ENCODE measurements at places on chromosomes 16 and 17.
A peak's percentile ranks its signal among the peaks of the same experiment; 100 is the strongest.

DNA sequence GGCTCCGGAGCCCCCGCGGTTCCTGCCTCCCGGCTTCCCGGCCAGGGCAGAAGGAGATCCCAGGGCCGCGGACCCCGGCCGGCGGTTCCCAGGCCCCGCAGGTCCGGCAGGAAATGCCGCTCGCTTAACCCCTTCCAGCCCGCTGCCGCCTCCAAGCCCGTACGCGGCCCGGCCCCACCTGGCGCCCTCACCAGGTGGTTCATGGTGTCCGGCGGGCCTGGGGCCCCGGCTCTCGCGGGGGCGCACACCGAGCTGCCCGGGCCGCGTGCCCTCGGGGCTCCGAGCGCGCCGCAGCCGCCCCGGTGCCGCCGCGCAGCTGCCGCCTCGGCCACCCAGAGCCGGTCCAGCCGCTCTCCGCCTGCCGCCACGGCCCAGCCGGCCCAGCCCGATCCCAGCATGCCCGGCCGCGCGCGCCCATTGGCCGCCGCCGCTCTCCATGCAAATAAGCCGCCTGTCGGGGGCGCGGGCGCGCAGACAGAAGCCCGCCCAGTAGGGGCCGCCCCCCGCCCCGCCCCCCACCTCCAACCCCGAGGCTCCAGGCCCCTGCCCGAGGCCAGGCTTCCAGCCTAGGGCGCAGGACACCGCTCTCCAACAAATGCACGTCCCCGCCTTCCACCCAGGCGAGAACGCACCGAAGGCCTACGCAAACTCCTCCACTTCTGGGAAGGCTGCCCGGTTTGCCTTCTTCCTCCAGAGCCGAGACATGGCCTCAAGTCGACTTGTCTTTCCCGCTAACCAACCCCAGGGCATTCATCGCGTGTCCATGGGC, at the start of gene BCAR1:
Gene BCAR1 (minus strand): TSS at position 345 of the 769 bp plus-strand sequence. CDS start 142 bp downstream, at position 203.
- DNase-seq = peak; percentile 92

DNA sequence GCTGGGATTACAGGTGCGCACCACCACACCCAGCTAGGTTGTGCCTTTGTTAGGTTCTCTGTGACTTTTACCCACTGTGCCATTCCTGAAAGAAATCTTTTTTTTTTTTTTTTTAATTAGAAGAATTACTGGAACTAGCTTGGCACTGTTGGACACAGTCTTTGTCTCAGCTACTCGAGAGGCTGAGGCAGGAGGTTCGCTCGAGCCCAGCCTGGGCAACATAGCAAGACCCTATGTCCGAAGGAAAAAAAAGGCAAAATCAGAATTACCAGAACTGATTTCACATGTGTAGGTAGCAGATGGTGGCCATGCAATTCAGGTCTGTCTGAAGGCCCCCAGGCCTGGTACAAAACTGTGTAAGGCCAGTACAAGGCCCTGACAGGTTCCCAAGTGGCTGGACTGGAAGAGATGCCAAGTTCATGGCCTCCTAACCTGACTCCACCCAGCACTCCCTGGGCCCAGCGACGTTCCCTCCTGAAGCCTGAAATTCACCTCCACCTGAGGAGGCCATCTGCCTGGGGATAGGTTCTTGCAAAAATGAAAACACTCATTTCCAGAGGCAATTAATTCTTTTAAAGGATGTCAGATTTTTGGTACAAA, 23.0 kb downstream of the CARHSP1 start:
- no peak for DNase-seq

GRCh38 chr17:19403021-19403420, 8.0 kb upstream of the RNF112 start:
- DNase-seq = no peak

DNA sequence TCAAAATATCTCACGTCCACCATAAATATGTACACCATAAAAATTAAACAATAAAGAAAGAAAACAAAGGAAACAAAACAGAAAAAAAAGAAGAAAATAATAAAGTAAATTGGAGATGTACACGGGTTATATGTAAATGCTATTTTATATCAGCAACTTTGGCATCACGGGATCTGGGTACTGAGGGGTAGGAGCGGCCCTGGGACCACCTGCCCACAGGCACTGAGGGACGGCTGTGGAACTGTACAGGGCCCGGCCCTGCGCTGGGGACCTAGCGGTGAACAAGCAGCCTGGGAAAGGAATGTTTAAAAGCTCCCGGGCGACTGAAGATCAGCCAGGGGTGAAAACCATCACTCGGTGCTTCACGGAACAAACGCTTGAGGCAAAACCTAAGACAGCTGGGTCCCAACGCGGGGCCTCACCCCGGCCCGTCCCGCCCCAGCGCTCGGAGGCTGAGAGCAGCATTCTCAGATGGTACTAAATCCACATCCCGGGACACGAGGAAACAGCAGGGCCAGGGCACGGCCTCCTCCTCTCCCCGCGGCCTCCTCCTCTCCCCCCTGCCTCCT, 31.2 kb downstream of the NXN start:
- peak; percentile 40 for DNase-seq

GRCh38 chr16:79175286-79176057, 425.1 kb downstream of the MAF start:
- no peak for DNase-seq

DNA sequence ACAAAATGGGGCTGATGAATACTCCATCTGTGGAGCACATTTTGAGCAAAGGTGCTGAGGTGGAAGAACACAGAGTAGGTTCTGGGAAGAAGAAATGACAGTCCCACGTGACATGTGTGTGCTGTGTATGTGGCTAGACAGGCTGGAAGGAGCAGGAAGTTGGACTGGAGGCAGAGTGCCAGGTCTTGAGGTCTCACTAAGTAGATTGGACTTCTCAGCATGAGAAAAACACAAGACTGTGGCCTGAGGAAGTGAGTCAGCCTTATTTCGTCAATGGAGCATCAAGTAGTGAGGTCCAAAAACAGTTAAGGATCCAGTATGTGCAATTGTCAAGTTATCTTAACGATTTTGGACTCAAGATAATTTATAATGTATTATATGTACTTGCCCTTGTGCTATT, 736.5 kb downstream of the KCNJ2 start:
- DNase-seq = peak; percentile 97

- peak; percentile 93 for DNase-seq
These were observed 70.1 kb upstream of the CREBBP start for GRCh38 chr16:3950343-3951193.

GRCh38 chr16:70395345-70395901, 43.5 kb downstream of the ST3GAL2 start:
- peak; percentile 62 for DNase-seq

- DNase-seq = no peak
These were observed 17.5 kb downstream of the HDAC5 start for GRCh38 chr17:44105941-44106340.

DNA sequence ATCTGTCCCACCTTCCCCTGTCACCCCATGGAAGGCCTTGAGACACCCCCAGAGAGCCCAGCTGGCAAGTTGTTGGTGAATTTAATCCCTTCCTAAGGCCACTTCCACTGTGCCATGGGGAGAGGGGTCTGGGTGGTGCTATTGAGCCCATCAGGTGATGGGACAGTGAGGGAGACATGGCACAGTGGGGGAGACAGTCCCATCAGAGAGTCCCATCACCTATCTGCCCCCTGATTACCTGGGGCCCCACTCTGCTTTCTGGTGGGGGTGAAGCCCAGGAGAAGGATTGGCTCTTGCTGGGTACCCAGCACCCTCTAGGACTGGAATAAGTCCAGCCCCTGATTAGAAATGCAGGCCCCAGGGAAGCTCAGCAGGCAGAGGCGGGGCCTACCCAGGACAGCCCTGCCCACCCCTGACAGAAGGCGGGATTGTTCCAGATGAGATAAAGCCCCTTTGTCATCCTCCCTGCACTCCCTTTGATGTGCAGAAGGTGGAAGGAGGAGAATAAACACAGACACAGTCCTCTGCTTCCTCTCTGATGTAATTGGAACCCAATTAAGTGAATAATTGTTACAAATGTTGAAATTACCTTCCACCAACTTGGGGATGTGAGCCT, 18.9 kb downstream of the TMEM132E start:
- DNase-seq = no peak

GRCh38 chr16:80667251-80667560, 126.4 kb downstream of the DYNLRB2 start:
- no peak for DNase-seq

GRCh38 chr16:5979905-5980550, 882.4 kb upstream of the EEF2KMT start:
- no peak for DNase-seq

- DNase-seq = no peak
These were observed 26.5 kb upstream of the SBK1 start for GRCh38 chr16:28265822-28266221.

DNA sequence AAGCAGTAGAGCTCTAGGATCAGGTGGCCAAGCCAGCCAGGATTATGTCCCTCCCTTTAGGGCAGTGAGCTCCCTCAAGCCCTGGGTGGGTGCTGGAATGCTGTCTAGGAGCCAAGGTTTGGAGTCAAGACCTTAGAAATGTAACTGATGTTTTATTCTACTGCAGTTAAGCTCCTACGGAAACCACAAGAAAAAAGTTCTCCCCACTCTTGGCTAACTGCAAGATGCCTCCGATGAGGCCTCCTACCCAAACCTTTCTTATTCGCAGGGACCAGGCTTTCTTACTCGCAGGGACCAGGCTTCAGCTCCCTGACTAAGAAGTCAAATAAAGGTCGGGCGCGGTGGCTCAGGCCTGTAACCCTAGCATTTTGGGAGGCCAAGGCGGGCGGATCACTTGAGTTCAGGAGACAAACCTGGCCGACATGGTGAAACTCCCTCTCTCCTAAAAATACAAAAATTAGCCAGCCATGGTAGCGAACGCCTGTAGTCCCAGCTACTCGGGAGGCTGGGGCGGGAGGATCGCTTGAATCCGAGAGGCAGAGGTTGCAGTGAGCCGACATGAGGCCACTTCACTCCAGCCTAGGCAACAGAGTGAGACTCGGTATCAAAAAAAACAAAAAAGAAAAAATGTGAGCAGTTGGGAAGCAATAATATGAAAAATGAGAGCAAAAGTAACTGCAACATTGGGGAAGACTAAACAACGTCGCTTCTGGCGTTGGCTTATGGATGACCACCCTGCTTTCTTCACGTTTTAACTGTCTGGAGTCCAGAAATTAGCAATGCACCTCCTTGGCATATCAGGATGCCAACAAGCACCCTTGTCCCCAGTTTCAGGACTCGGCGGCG, 31.7 kb upstream of the ARL4D start:
- no peak for DNase-seq

GRCh38 chr17:40466298-40466971, 23.2 kb downstream of the IGFBP4 start:
- DNase-seq = no peak

GRCh38 chr17:48043176-48043575, 5.0 kb upstream of the NFE2L1 start:
- peak; percentile 63 for DNase-seq

- DNase-seq = no peak
These were observed 58.1 kb downstream of the MPHOSPH6 start for GRCh38 chr16:82111944-82112343.

DNA sequence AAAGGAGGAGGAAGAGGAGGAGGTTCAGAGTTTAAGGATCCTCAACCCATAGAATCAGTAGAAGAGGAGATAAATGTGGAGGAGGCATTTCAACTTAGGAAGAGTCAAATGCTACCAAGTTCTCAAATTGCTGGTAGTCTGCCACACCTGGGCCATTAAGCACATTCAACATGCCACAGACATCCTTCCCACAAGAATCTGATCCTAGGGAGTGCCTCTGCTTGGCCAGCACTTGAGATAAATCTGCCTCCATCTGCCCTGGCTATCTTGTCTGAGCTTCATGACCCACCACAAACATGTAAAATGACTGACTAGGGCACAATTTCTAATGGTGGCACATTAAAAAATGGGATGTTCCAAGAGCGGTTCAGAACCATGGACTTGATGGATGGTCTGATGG, 37.3 kb upstream of the AXIN2 start:
- no peak for DNase-seq

DNA sequence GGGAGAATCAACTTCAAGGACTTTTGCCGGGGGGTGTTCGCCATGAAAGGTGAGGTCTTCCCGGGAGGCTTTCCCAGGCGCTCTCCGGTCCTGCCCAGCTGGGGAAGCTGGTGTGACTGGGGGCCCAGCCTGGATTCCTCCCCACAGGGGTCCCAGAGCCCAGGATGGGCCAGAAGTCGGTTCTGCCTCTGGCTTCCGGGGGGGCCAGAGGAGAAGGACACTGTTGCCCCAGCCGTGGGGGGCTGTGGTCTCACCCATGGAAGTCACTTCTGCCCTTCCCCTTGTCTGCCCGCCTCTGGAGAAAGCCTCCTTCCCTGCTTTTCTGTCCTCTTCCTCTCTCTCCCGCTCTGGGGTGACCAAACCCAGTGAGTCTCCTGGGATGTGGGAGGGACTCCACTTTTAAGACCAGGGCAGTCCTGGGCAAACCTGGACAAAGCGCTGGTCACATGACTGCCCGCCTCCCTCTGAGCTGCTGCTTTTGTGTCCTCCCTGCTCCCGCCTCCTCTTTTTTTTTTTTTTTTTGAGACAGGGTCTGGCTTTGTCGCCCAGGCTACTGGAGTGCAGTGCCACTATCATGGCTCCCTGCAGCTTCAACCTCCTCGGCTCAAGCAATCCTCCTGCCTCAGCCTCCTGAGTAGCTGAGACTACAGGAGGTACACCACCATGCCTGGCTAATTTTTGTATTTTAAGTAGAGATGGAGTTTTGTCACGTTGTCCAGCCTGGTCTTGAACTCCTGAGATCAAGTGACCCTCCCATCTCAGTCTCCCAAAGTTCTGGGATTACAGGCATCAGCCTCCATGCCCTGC, 40.6 kb downstream of the RAB11FIP4 start:
- no peak for DNase-seq

DNA sequence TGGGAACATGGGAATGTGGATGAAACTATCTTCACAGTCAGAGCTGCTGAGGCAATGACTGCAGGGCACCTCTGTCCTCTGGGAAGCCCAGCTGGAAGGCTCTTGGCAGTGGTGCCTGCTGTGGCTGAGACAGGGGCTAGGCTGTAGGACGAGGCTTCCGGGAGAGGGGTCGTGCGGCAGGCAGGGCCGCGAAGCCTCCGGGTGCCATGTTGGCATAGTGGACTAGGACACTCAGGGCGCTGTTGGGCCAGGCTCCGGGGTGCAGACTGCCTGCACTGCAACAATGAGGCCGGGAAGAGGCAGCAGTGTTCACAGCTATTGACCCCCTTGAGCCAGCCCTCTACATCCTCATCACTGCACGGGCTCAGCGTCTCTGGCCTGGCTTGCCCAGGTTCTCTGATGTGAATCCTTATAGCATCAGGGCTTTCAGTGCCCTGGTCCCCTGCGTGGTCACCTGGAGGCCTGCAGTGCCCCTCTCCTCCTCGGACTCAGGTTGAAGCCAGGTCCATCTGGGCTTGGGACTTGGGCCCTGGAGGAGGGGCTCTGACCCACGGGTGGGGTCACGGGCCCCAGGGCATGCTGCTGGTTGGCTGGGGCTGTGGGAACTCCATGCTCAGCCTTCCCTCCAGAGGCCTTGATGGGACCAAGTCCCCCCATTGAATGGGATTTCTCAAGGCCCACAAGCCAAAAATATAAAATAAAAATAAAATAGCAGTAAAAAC, 91.6 kb downstream of the TNFRSF13B start:
- DNase-seq = no peak
